Esophagus muscularis mucosa (tissue), 4 donors: ENCODE measurements at places on chromosomes 5 and 9. TPM values are rescaled to one million over a fixed set of nuclear protein-coding genes. Genes with fewer than 3 reads are reported as not detected.

- DNase-seq: no peak
Measured at GRCh38 chr9:120683150-120683549, 31.1 kb downstream of the MEGF9 start.

VCAN gene
- 67.7 TPM for total RNA-seq

ZNF483 gene
- total RNA-seq: 14.9 TPM

STXBP1 gene
- 18.7 TPM for total RNA-seq

DNA sequence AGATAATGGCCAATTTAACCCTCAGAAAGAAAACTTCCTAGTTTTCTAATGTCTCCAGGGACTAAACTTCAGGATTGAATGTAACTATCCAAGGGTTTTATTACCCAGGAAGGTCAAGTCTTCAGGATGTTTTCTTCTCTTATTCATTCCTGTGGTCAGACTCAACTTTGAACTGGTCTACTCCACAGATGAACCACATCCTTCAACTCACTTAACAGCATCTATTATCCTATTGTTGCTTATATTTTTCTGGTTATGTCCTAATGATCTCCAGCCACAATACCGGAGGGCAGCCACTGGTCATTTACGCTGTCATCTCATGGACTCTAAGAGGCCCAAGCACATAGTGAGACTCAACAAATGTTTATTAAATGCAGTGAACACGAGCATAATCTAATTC lies 47.2 kb upstream of the LIFR start:
- no peak for DNase-seq

DNA sequence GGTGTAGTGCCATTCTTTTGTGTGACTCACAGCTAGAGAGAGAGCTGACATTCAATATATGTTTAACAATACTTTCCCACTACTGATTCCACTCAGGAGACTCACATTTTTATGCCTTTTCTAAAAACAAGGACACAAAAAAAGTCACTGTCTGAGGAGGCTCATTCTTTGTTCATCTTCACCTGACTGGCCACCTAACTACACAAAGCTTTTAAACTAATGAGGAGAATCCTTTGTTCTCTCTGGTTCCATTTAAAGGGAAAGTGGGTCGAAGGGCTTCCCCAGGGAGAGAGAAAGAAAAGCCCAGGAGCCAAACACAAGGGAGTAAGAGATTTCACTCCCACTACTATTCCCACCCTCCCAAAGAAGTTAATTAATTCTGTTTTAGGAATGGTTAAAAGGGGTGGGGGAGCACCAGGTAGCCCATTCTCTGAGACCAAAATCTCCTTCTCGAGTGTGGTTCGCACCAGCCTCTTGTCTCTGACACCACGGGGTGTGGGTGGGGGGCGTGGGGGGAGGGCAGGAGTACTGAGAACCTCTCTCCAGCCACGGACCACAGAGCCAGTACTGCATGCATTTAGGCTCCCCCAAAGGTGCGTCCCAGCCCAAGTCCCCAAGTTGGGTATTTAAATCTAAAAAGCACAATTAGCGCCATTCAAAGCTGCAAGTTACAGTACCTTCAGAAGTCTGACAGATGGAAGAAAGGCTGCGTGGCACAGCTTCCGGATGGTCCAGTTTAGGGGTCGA lies 747 bp downstream of the TRPM3 start:
- no peak for DNase-seq

DNA sequence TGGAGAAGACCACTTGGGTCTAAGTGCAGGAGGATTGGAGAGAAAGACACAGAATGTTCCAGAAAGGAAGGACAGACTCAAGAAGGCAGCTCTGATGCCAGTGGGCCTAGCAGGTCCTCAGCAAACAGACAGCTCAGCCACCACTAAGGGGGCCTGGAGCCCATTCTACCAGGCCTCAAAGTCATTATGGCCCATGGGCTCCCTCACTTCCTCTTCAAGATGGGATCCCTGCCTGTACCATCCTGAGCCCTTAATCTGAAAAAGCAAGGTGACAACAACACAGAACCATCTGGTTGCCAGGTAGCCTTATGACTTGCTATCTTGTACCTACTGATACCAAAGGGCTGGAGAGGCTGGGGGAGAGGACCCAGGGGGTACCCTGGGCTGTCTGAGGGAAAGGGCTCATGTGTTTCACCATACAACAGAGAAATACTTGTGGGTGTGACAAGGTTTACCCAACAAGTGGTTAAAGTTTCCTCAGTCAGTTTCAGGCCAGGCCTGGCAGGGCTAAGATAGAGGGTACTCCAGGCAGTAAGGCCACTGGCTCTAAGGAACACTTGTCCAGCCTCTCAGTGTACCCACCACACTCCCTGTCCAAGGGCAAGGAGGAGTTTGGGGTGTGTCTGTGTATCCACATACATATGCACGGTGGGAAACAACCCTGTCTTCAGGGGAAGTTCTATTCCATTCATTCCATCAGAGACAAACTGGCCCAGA lies 30.7 kb downstream of the TCF7 start:
- no peak for DNase-seq

ALAD gene
- 28.1 TPM for total RNA-seq

GRCh38 chr5:147349241-147349640 lies 114.4 kb downstream of the STK32A start:
- no peak for DNase-seq

CLTA gene
- total RNA-seq: 125 TPM

TRIM36 gene
- 1.3 TPM for total RNA-seq

- no peak for DNase-seq
Measured at GRCh38 chr9:37220971-37221370, 100.6 kb downstream of the ZCCHC7 start.

- no peak for DNase-seq
Measured at GRCh38 chr5:71834601-71835000, 115.5 kb downstream of the CARTPT start.

LPCAT1 gene
- total RNA-seq: 32.4 TPM

GRCh38 chr9:137721899-137722298 lies 103.1 kb downstream of the EHMT1 start:
- no peak for DNase-seq

QSOX2 gene
- total RNA-seq: 6.7 TPM

DIRAS2 gene
- total RNA-seq: not detected

DNA sequence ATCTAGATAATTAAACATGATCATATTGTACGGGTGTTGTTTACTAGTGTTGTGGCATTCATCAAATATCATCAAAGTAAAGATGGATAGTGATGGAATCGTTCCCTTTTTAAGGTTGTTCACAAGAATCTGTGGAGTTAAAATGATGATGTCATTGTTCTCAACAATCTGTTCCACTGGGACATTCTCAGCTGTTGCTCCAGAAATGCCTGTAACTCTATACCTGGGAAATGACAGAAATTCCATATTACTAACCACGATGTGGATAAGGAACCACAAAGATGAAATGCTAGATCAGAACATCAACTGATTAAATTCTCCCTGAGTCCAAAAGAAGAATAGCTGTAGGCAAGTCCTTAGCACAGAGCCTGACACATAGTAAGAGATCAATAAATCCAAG lies 38.0 kb downstream of the RIGI start:
- DNase-seq: no peak

IFNA2 gene
- not detected for total RNA-seq

DNA sequence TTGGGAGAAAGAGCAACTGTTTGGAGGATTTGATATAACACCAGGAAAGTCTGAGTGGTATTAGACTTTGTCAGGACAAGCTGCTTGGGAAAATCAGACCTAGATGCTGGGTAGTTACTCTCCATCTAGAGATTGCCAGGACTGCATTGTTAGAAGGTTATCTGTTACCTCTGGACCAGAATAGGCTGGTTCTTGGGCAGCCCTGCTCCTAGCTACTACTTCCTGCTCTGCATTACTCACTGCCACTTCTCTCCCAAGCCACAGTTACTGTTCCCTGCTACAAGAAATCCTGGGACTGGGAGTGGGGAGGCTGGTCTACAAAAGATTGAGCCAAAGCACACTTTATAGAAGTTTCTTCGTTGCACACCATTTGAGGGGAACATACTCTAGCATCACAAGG lies 95.5 kb upstream of the KCNN2 start:
- no peak for DNase-seq
